CD8-positive, alpha-beta memory T cell (primary cell): ENCODE measurements at places on chromosomes 7 and 10. TPM values are rescaled to one million over a fixed set of nuclear protein-coding genes. Genes with fewer than 3 reads are reported as not detected.

GRCh38 chr10:103933557-103934121 lies 15.7 kb upstream of the STN1 start:
- no peak for DNase-seq

- no peak for DNase-seq
These were observed 161.9 kb downstream of the GRID1 start for GRCh38 chr10:86204421-86205305.

- no peak for DNase-seq
These were observed 630.3 kb upstream of the POT1 start for GRCh38 chr7:125559921-125560320.

DNA sequence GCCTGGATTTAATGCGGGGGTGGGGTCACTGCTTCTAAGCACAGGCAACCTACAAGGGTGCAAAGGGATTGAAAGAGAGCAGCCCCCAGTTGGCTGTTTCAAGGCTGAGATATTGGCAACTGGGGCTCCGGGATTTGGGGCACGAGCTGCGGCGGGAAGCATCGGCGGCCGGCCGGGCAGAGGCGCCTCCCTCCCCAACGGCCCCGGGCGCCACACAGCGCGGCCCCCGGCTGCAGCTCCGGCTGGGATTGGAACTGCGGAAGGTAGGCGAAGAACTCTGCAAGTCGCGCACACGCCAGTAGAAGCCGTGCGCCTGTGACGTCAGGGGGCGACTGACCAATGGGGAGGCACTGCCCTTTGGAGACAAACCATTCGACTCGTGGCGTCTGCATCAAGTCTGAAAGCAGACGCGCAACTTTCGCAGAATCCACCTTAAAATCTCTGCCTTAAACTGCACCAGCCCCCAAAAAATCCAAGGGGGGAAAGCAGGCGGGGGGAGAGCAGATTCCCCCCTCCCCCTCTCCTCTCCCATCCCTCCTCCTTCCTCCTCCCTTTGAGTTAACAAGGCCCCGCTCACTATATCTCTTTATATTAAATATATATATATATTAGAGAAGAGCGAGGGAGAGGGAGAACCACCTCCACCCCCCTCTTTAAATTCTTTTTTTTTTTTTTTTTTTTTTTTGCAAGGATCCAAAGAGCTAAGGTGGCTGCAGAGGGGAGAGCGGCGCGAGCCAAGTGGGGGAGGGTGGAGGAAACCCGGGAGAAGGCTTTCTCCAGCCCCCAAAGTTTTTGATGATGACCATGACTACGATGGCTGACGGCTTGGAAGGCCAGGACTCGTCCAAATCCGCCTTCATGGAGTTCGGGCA lies at the start of gene DLX6:
TSS of gene DLX6 (plus strand) at position 371 of the 872 bp plus-strand sequence. CDS start at position 796, 425 bp downstream.
- no peak for DNase-seq

DNA sequence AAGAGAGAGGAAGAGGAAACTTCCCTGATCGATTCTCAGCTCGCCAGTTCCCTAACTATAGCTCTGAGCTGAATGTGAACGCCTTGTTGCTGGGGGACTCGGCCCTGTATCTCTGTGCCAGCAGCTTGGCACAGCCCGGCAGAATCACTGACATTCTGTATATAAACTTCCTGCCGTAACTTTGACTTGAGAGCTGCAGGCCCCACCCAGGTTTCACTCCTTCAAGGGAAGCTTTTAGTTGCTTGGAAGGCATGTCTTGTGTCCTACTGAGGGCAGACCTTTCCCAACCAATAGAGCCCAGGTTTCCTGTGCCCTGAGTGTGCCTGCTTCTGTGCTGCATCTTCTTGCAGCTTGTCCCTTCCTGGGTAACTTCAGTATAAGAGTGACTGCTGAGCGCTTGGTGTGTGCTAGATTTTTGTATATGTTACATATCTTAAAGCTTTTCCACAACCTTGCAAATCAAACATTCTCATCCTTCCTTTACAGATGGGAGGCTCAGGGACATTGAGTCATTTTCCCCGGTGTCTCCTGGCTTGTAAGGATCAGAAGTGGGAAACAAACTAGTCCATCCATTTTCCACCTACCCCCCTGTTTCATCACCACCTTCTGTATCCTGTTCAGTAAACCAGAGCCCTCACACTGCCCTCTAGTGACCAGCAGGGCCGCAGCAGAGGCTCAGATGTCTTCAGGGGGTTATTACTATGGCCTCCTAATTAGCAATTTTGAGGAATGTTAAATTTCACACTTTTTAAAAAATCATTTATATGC lies 225.2 kb upstream of the PRSS58 start:
- no peak for DNase-seq

GRCh38 chr10:94343151-94343550 lies 19.6 kb downstream of the NOC3L start:
- no peak for DNase-seq

Gene CH25H
- total RNA-seq = not detected

GRCh38 chr10:49310460-49310859 lies 11.5 kb downstream of the C10orf71 start:
- DNase-seq = no peak

- no peak for DNase-seq
These were observed 76.2 kb downstream of the CTBP2 start for GRCh38 chr10:125084191-125084613.

- DNase-seq = no peak
These were observed 58.9 kb upstream of the LBX1 start for GRCh38 chr10:101287997-101288635.

Gene LRRD1
- not detected for total RNA-seq

Gene EBF3
- not detected for total RNA-seq

Gene UBE2D4
- total RNA-seq = 15.2 TPM

DNA sequence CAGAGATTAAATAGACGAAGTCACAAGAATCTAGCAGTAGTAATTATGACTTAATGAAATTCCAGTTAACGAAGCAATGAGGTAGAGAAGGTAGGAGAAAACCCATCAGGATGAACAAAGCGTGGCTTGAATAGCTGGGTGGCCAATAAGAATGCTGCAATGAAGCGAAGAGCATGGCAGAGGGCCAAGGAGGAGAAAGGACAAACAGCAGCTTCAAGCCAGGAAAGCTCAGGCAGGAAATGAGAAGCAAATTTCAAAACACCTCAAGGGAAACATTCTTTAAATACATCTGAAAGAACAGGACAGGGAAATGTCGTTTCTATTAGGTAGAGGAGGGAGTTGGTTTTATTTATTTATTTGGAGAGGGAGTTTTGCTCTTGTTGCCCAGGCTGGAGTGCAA lies 122.5 kb downstream of the KIAA1217 start:
- no peak for DNase-seq

- DNase-seq = no peak
These were observed 130.9 kb downstream of the RSU1 start for GRCh38 chr10:16686054-16686902.
